ENCODE measurements at places on chromosomes 7 and 10.

GRCh38 chr7:150412016-150412415, 32.9 kb downstream of the ZNF775 start:
- DNase-seq: no peak

- DNase-seq: no peak
Observed at GRCh38 chr7:136324073-136324704, 347.0 kb upstream of the MTPN start.

DNA sequence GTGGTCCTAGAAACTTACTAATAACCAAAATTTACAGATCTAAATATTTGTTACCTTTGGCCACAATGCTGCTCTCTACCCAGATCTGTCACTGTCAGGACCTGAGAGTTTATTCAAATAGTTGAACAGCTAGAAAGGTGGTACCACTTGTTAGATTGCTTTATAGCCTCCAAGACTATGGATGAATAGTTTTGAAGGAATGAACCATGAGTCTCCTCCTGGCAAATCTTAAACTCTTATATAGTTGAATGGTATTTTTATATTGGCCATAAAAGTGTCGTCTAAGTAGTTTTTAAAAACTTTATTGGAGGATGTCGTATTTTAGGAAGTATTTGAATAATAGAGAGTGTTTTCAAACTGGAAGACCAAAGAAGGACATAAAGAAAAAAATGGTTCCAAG, 178.7 kb downstream of the AHR start:
- DNase-seq: no peak

GRCh38 chr10:98414578-98414931, 427 bp downstream of the PYROXD2 start:
- DNase-seq: no peak

DNA sequence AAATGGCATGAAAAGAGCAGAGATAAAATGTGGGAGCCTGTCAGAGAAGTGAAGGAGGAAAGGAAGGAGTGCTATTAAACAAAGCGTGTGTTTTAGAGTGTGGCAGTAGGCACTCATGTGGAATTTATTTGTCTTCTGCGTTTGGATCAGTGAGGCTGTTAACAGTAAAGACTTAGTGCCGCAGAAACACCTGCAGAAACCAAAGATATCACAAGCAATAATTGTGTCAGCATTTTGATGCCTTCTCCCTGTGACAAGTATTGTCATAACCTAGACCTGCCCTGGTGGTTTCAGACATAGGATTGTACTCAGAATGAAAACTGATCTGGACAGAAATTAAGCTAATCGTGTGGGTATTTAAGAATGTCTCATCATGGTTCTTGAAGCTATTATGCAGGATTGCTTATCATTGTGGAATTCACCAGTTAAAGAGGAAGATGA, 191.0 kb downstream of the CAMK1D start:
- DNase-seq: no peak

- DNase-seq: no peak
Observed at GRCh38 chr10:55144001-55144400, 343.0 kb upstream of the PCDH15 start.

- no peak for DNase-seq
Observed at GRCh38 chr10:7406712-7407333, 4.0 kb downstream of the SFMBT2 start.

DNA sequence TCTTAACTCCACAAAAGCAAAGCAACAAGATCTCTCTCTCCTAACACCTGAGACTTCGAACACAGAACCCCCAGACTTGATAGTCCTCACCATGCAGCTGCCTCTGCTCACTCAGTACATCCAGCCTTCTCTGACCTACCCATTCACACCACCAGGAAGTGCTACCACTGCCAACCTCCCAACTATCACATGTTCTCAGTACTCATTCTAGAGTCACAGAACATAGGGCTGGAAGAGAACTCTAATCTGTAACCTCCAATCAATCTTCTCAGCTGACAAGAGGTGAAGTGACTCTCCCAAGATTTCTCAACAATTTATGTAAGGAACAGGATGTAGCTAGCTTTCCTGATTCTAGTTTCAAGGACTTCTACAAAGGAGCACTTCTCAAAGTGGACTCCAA, 3.8 kb downstream of the NUDCD3 start:
- DNase-seq: no peak

- DNase-seq: no peak
Observed at GRCh38 chr10:20874261-20874660, 22.9 kb downstream of the NEBL start.

DNA sequence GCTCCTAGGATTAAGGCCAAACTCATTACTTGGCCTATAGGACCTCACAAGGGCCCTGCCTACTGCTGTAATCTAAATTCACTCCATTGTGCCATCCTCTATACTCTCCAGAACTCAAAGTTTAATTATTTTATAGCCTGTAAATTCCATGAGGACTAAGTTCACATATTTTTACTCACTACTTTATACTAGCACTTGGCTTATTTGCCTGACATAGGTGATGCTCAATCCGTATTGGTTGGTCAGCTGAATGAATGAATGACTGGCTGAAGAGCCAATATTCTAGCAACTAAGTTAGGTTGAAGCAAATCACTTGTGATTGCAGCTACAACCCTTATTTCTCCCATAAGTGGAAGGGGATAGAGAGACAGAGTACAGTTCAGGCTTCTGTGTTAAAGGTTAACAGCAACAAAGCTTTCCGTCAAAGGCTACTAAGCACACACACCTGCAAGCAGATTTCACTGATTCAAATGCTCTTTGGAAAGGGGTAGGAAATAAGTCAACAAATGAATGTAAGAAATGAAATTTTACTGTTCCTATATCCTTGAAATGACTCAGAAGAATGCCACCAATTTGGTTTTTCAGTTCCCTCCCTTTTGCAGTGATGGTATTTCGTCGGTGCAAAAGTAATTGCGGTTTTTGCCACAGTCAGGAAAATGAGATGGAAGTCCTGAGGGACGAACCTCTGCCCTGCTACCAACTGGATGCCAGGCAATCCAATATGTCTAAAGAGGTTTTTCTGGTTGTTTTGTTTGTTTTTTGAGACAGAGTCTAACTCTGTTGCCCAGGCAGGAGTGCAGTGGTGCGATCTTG, 120.7 kb downstream of the COL28A1 start:
- DNase-seq: no peak

DNA sequence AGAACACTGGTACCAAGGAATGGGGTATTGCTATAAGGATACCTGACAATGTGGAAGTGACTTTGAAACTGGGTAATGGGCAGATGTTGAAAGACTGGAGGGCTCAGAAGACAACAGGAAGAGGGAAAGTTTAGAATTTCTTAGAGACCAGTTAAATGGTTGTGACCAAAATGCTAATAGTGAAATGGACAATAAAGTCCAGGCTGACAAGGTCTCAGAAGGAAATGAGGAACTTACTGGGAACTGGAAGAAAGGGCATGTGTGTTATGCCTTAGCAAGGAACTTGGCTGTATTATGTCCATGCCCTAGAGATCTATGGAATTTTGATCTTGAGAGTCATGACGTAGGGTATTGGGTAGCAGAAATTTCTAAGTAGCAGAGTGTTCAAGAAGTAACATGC, 38.0 kb downstream of the FAM149B1 start:
- no peak for DNase-seq

DNA sequence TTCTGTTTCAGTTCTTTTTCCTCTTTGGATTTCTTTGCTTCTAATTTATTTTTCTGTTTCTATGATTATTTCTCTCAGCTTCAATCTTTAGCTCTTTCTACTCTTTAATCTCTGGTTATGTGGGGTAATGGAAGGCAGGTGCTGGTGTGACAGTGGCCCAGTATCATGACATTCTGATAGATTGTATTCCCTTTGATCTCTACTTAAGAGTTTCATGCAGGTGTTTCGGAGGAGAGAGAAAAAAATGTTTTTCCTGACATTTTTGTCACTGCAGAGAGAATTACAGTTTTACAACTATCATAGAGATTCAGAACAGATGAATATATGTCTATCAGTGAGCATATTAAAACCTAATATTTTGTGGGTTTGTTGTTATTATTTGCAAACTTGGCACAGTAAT, 524.9 kb downstream of the CNTNAP2 start:
- DNase-seq: no peak

GRCh38 chr7:156617215-156617614, 23.4 kb upstream of the RNF32 start:
- DNase-seq: no peak

DNA sequence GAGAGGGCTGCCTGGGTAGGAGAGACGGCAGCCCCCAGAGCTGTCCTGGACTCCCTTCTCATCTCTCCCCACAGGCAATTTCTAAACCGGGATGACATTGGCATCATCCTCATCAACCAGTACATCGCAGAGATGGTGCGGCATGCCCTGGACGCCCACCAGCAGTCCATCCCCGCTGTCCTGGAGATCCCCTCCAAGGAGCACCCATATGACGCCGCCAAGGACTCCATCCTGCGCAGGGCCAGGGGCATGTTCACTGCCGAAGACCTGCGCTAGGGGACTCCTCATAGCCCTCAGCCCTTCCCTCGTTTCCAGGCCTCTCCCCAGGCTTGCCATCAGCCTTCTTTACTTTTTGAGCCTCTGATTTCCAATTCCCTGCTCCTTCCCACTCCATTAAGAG, 2.6 kb downstream of the ATP6V1F start:
- DNase-seq: no peak

DNA sequence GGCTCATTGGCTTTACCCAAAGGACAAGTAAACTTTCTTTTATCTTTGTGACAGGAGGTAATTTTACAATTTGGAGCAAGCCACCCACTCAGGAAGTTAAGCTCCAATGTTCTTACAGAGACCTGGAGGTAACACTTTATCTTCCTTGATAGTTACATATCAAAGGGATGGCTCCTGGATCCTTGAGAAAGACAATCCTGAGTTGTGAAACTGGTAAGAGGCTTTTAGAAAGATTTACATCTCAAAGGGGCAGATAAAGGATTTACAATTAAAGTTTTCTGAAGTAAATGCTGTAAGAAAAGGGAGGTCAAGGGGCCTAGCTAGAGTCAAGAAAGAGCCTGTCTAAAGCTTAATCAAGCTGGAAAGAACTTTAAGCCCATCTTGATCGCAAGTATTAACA, 124.4 kb upstream of the ZNF804B start:
- no peak for DNase-seq

DNA sequence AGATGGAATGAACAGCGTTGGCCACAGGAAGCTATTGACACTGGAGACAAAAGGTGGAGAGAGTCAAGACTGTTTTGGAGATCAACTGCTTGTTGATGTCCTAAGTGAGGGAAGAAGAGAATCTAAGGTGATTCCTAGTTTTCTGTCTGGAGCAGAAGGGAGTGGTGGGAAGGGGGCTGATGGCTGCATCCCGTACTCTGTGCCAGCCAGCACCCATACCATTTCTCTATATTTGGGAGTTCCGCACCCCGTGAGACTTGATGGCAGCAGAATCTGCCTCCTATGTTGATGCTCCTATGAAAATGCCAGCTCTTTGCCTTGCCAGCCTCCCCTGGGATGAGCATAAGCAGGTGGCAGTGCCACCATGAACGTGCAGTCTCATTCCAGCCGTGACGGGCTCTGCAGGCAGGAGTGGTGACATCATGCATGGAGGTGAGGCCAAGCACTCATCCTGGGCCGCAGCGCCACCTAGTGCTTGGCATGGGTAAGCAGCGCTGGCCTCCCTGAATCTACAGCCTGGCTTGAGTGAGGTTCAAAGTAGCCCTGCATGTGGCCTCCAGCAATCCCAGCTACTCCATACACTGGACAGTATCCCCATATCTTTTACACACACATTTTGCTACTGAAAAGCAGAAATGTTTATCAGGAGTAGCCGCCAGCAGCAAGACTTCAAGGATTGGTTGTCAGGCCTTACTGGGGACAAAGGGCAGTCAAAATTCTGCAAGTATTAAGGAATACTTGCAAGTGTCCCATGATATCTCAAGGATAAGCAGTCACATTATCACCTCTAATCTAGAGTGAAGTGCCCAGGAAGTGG, 43.0 kb downstream of the PODXL start:
- DNase-seq: peak; percentile 48

- peak; percentile 20 for DNase-seq
Observed at GRCh38 chr7:26398427-26398755, 106.7 kb downstream of the SNX10 start.

GRCh38 chr10:45008524-45009161, 7.9 kb downstream of the ZNF22 start:
- DNase-seq: no peak

DNA sequence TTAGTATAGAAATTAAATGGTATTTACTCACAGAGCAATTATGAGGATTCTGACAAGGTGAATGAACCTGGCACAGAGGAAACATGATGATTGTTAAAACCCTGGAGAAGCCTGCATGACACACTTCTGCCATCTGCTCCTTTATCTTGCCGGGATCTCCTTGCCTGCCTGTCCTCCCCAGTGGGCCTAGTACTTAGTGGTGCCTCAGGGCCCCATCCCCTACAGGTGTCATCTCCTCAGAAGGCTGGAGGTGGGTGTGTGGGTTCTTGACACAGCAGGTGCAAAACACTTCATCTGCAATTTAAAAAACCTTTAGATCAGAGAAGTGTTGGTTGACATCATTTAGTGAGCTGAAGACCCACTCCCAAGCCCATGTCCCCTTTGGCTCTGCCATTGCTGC, 261.2 kb downstream of the ADRA2A start:
- no peak for DNase-seq

DNA sequence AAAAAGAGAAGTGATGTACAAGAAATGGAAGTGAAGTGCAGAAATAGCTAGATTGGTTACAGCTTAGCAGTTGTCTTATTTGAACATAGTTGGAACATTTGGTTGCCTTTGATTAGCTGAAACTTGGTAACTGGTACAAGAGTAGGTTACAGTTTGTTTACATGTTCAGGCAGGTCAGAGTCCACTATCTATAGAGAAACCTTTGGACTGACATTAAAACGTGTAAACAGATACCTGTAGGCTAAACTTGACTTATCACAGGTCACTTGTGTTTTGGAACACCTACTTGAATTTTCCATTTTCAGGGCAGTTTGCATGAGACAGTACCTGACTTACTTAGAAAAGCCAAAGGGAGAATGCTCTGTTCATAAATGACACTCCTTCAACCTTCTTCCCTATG, 28.5 kb upstream of the CYP2C8 start:
- DNase-seq: no peak

GRCh38 chr10:26555719-26556368, 117.7 kb downstream of the APBB1IP start:
- DNase-seq: peak; percentile 22

DNA sequence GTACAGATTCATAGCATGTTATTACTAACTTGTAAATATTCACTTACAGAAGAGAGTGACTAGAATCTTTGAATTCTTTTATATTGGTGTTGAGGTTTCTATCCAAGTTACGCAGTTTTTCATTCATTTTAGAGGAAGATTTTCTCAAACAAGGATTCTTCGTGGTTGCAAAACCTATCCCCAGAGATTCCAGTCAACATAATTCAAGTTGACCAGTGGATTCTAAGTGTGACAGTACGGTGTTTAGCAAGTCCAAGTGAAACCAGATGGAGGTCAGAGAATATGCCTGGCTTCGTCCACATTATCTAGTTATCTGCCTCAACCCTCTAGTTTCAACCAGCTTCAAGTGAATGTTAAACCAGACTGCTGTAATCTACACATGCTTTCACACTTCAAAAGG, 131.9 kb downstream of the SDK1 start:
- DNase-seq: no peak
